Hepatocyte (in vitro differentiated cells): ENCODE measurements at places on chromosomes 2 and 18. TPM values are rescaled to one million over a fixed set of nuclear protein-coding genes. Genes with fewer than 3 reads are reported as not detected.

GRCh38 chr2:79271456-79271855 lies 111.9 kb upstream of the REG3A start:
- no peak overlapping the region for H3K27ac ChIP-seq
- no peaks in the 10 kb centered on the region for H3K27me3 ChIP-seq
- DNase-seq = no peak
- H3K4me1 ChIP-seq = peaks cover 8% of the 10 kb centered on the region
- H3K4me3 ChIP-seq = no peak overlapping the region

DNA sequence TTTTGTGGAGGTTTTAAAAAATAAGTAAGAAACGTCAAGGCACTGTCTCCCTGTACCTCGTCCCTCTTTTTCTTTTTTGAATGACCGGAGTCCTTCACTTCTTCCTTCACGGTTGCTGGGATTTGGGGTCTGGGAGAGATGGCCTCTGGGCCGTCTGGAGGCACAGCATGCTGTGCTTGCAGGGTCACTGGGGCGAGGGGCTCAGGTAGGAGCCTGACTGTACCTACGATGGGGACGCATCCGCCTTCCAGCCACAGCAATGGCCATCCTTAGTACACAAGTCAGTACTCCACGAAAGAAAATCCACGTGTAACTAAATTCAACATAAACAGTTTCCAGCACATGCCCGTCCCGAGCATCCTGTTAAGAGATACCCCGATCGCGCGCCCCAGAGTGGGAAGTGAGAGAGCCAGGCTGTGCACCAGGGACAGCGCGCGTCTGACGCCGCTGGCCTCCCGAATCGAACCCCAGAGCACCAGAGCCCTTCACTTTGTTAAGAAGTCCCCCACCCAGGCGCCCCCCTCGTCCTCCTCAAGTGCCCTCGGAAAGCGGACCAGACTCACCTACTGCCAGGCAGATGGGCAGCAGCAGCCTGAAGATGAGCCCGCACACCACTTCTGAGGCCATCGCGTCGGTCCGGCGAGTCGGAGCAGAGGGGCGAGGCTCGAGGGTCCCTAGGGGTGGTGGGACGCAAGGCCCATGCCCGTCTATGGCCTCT lies 1.2 kb downstream of the PIEZO2 start:
- peaks cover 13% of the 10 kb centered on the region for H3K4me1 ChIP-seq
- H3K36me3 ChIP-seq = no peaks in the 10 kb centered on the region

DNA sequence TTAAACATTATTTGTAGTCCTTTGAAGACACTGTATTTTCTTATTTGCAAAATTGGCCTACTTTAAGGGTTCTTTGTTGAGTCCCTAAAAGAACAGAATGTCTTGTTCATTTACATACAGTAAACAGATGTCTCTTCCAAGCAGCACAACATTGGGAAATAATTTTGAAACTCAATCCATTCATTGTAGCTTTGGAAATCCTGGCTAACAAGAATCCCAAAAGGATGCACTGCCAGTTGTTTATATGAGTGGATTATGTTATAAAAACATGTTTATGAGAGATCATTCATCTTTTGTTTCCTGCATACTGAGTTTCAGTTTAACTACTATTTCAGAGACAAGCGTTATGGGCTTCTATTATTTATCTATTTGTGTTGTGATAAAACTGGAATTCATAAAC lies 499.3 kb downstream of the PID1 start:
- H3K4me1 ChIP-seq = no peaks in the 10 kb centered on the region
- H3K4me3 ChIP-seq = no peak overlapping the region
- DNase-seq = peak; percentile 15
- no peaks in the 10 kb centered on the region for H3K36me3 ChIP-seq
- peak overlapping the region; percentile 57 for H3K27ac ChIP-seq

GRCh38 chr2:64594226-64594989 lies 59.3 kb downstream of the SERTAD2 start:
- H3K27ac ChIP-seq = no peak overlapping the region
- no peak overlapping the region for H3K4me3 ChIP-seq
- no peaks in the 10 kb centered on the region for H3K27me3 ChIP-seq
- no peaks in the 10 kb centered on the region for H3K4me1 ChIP-seq

DNA sequence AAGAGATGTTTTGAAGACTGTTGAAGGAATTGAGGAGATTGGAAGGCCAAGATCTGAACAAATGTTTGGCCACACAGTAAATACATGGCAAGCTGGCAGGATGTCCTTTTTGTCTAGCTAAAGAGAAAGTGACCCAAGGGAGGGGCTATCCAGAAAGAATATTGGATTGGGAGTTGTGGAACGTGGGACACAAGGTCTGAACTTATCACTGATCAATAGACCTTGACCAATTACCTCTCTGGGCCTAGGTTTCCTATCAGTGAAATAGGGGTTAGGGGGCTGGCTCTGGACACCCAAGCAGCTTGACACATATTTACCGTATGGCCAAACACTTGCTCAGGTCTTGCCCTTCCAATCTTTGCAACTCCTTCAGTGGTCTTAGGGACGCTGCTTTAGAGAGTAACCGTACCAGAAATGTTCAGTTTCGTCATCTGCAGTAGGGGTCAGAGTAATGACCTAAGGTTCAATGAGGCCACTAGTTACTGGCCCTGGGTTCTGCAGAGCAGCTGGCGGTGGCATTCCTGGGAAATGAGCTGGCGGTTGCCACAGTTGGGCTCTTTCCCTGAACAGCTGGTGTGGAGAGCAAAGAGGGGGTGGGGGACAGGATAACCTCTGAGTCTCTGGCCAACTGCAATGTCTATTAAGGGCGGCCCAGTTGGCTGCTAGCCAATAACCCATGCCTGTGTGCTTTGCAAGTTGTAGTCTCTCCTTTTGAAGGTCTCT lies 70.1 kb upstream of the STPG4 start:
- no peaks in the 10 kb centered on the region for H3K36me3 ChIP-seq
- no peak overlapping the region for H3K4me3 ChIP-seq
- peak overlapping the region; percentile 97 for H3K27ac ChIP-seq
- DNase-seq = peak; percentile 87

- no peak overlapping the region for H3K4me3 ChIP-seq
- no peaks in the 10 kb centered on the region for H3K27me3 ChIP-seq
- no peaks in the 10 kb centered on the region for H3K4me1 ChIP-seq
- DNase-seq = no peak
Observed at GRCh38 chr2:95317123-95317500, 20.0 kb downstream of the KCNIP3 start.

GRCh38 chr2:85890522-85891176 lies 1.9 kb upstream of the ST3GAL5 start:
- no peaks in the 10 kb centered on the region for H3K36me3 ChIP-seq
- DNase-seq = no peak
- peaks cover 32% of the 10 kb centered on the region for H3K4me1 ChIP-seq
- H3K27ac ChIP-seq = no peak overlapping the region
- H3K27me3 ChIP-seq = no peaks in the 10 kb centered on the region
- H3K4me3 ChIP-seq = no peak overlapping the region

DNA sequence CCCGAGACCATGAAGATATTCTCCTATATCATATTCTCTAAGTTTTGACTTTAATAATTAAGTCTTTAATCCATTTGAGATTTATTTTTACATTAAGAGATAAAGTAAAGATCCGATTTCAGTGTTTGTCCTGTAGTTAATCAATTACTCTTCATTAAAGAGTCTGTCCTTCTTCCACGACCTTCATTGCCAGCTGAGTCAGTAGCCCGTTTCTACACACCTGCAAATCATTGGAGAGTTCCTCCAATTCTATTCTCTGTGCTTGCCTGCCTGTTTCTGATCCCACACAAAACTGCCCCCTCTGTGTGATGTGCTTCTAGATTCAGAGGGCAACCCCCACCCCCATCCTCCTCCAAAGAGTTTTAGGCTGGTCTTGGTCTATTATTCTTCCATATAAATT lies 119.2 kb downstream of the KCNF1 start:
- no peak overlapping the region for H3K27ac ChIP-seq
- no peaks in the 10 kb centered on the region for H3K27me3 ChIP-seq
- H3K4me3 ChIP-seq = no peak overlapping the region
- DNase-seq = no peak

DNA sequence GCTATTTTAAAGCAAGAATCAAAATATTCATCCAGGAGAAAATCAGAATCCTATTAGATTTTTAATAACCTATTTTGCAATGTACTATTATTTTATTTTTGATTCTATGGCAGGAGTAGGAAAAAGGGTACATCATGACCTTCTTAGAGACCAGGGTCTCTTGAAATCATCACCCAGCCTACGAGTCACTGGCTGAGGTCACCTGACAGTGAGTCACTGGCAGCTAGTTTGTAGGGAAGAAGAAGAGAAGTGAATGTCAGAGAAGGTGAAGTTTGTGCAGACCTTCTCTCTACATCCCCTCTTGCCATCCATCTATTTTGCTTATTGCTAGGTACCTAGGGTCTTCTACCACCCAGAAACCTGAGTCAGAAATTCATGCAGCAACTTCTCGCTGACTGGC lies 144.2 kb downstream of the ALK start:
- DNase-seq = peak; percentile 35
- no peak overlapping the region for H3K27ac ChIP-seq
- no peak overlapping the region for H3K4me3 ChIP-seq
- H3K4me1 ChIP-seq = no peaks in the 10 kb centered on the region
- no peaks in the 10 kb centered on the region for H3K36me3 ChIP-seq

GRCh38 chr2:107063228-107063627 lies 177.3 kb upstream of the ST6GAL2 start:
- no peak overlapping the region for H3K27ac ChIP-seq
- no peaks in the 10 kb centered on the region for H3K36me3 ChIP-seq
- peaks cover 9% of the 10 kb centered on the region for H3K4me1 ChIP-seq
- no peak for DNase-seq
- no peaks in the 10 kb centered on the region for H3K27me3 ChIP-seq

- H3K4me1 ChIP-seq = no peaks in the 10 kb centered on the region
- H3K27me3 ChIP-seq = peaks cover 13% of the 10 kb centered on the region
- H3K36me3 ChIP-seq = no peaks in the 10 kb centered on the region
Observed at GRCh38 chr2:232493701-232494474, 6.3 kb upstream of the ECEL1 start.

DNA sequence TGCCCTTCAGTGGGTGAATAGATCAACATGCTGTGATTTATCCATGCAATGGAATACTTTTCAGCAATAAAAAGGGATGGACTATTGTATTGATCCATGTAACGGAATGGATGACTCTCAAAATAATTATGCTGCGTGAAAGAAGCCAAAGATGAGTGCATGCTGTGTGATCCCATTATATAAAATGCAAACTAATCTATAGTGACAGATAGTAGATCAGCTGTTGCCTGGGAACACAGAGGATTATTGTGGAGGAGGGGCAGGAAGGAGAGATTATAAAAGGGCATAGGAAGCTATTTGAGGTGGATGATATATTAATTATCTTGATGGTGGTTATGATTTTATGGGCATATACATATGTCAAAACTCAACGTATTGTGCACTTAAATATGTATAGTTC lies 55.5 kb upstream of the ADAM23 start:
- no peaks in the 10 kb centered on the region for H3K36me3 ChIP-seq
- no peaks in the 10 kb centered on the region for H3K27me3 ChIP-seq
- DNase-seq = no peak
- no peaks in the 10 kb centered on the region for H3K4me1 ChIP-seq

DNA sequence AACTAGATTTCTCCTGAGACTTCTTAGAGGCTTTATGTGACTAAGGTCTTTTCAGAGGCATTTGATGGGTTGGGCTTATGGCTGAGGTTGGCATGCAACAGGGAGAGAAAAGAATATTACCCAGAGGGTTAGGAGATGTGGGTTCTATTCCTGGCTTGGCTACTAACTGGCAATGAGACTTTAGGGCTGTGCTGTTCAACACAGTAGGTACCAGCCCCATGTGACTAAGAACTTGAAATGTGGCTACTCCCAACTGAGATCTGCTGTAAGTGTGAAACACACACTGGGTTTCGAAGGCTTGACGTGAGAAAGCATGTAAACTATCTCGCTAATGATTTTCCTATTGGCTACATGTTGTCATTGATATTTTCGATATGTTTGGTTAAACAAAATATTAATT lies 324.9 kb upstream of the SLC14A2 start:
- H3K27me3 ChIP-seq = no peaks in the 10 kb centered on the region
- H3K4me1 ChIP-seq = no peaks in the 10 kb centered on the region

- no peak overlapping the region for H3K27ac ChIP-seq
- peaks cover 82% of the 10 kb centered on the region for H3K27me3 ChIP-seq
- H3K36me3 ChIP-seq = no peaks in the 10 kb centered on the region
- DNase-seq = no peak
- H3K4me1 ChIP-seq = peaks cover 16% of the 10 kb centered on the region
- H3K4me3 ChIP-seq = no peak overlapping the region
Observed at GRCh38 chr2:104852090-104852666, 1.7 kb upstream of the POU3F3 start.

DNA sequence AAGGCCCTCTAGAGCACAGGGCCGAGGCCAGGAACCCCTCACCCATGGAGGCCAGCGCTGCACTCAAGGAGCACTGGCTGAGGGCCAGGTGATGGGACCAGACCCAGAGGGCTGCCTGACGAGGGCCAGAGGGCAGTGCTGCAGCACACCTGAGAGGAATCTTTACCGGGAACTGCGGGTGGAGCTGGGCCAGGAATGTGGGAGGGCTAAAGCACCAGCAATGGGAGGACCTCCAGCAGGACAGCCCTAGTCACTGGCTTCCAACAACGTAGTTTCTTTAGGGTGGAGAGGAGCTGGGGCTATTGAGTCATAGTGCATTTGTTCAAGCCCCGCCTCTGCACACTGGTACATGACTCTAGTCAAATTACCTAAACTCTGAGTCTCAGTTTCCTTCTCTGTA lies 143.4 kb downstream of the TMEM17 start:
- H3K36me3 ChIP-seq = no peaks in the 10 kb centered on the region
- H3K27ac ChIP-seq = no peak overlapping the region
- no peaks in the 10 kb centered on the region for H3K27me3 ChIP-seq
- peak; percentile 35 for DNase-seq

GRCh38 chr2:108349571-108349928 lies 28.2 kb upstream of the SULT1C4 start:
- DNase-seq = no peak
- no peaks in the 10 kb centered on the region for H3K27me3 ChIP-seq
- H3K4me3 ChIP-seq = no peak overlapping the region
- no peak overlapping the region for H3K27ac ChIP-seq

Gene STARD6
- not detected in 2 replicates for total RNA-seq

Gene CACNB4
- 4.0 and 4.1 TPM in 2 replicates for total RNA-seq

Gene SIX3
- total RNA-seq = not detected in 2 replicates

Gene GNLY
- total RNA-seq = not detected in 2 replicates

Gene LRRC30
- total RNA-seq = not detected in 2 replicates

Gene ABCB11
- total RNA-seq = 7.3 and 9.2 TPM in 2 replicates

Gene RAB6D
- 3.0 and 3.5 TPM in 2 replicates for total RNA-seq

Gene CXCR4
- total RNA-seq = 6.2 and 6.4 TPM in 2 replicates
